ENCODE measurements at places on chromosomes 1 and 21.

DNA sequence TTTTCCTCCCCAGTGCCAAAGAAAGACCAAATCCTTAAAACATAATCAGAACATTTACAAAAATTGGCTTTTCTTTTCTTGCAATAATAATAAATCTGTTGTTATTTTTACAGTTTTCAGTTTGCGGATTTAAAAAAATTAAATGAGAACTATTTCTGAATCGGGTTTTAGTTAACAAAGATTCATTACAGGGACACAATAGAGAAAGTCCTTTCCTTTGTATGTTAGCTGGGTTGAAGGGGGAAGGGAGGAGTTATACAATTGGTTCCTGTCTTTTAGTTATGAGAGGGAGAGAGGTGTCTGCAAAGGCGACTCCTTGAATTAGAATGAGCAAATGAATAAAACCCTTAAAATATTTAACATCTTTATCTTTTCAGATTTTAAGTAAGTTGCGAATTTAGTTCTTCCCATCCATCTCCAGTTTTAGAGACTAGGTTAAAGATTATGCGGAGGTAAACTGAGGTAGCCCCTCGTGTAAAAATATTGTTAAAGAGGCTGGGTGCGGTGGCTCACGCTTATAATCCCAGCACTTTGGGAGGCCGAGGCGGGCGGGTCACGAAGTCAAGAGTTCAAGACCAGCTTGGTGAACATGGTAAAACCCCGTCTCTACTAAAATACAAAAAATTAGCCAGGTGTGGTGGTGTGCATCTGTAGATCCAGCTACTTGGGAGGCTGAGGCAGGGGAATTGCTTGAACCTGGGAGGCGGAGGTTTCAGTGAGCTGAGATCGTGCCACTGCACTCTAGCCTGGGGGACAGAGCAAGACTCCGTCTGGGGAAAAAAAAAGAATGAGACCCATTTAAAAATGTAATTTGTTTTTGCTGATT is 3.9 kb downstream of the SPEN start:
- no peak for DNase-seq

DNA sequence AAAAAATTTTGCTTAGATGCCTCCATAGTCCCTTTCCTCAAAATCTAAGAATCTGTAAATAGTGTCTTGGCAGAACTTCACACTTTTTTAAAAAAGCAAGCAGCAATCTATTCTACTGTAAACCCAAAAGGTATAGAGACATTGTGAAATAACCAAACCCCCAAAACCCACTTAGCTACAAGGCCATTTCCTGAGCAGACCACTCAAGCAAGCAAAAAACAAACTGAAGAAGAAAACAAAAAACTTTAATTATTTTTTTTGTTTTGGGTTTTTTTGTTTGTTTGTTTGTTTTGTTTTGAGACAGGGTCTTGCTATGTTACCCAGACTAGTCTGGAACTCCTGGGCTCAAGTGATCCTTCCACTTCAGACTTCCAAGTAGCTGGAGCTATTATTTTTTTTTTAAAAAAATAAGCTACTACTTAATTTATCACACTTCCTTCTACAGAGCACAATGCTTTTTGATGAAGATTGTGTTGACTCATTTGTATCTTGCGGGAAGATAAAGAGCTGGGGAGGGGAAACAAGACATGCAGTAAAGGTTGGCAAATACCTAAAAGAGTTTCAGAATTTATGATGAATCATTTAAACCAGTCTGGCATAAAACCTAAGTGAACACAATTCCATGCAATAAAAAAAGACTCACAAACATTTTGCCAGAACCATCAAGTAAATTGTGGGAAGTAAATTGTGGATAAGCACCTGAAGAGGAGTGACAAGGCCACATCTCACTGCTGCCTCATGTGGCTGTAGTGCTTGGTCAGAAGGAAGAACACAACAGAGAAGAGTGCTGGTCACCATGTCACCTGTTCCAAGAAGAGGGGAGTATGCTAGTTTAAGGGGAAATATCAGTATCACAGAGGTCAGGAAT is 2.7 kb upstream of the PTPN22 start:
- no peak for DNase-seq

GRCh38 chr1:111989531-111990025 is at the start of gene KCND3:
KCND3 (minus strand) TSS chr1:111989668.
- no peak for DNase-seq

DNA sequence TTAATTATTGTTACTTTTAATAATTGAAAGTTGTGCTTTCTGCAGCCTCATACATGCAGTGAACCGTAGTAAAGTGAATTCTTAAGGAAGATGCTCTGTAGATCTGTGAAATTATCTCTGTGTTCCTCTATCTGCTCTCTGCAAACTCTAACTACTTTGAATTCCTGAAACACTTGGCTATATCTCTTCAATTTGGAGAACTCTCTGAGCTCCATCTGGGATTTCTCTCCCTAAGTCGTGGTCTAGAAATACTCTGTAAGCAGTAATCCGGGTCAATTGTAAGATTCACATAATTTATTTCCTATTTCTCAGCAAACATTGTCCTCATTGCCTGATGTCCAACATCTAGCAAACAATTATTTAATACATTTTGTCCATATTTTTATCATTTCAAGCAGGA is 164.9 kb downstream of the USH2A start:
- no peak for DNase-seq
